Astrocyte of the spinal cord (primary cell): ENCODE measurements at places on chromosomes 7 and 10.

DNA sequence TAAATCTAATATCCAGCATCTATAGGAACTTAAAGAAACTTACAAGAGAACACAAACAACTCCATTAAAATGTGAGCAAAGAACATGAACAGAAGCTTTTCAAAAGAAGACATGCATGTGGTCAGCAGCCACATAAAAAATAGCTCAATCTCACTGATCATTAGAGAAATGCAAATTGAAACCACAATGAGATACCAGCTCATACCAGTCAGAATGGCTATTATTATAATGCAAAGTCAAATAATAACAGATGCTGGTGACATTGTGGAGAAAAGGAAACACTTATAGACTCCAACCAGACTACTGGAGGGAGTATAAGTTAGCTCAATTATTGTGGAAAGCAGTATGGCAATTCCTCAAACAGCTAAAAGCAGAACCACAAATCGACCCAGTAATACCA lies 1314.5 kb downstream of the XPNPEP1 start:
- no peak for DNase-seq

GRCh38 chr7:16471933-16472332 lies 6.4 kb upstream of the SOSTDC1 start:
- DNase-seq: no peak

DNA sequence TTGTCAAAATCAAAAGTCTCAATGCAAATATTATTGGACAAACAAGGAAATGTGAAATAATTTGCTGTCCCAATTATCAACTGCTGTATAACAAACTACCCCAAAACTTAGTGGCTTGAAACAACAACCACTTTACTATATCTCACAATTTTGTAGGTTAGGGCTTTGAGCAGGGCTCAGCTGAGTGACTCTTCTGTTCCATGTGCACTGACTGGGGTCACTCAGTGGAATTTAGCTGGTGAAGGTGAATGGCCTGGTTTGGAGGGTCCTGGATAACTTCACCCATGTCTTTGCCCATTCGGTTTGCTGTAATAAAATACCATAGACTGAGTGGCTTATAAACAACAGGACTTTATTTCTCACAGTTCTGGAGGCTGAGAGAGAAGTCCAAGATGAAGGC lies 3.7 kb upstream of the GSDME start:
- no peak for DNase-seq

- no peak for DNase-seq
Observed at GRCh38 chr10:132876131-132876860, 66.1 kb downstream of the CFAP46 start.

- no peak for DNase-seq
Observed at GRCh38 chr7:150502519-150502918, 12.2 kb upstream of the GIMAP7 start.

DNA sequence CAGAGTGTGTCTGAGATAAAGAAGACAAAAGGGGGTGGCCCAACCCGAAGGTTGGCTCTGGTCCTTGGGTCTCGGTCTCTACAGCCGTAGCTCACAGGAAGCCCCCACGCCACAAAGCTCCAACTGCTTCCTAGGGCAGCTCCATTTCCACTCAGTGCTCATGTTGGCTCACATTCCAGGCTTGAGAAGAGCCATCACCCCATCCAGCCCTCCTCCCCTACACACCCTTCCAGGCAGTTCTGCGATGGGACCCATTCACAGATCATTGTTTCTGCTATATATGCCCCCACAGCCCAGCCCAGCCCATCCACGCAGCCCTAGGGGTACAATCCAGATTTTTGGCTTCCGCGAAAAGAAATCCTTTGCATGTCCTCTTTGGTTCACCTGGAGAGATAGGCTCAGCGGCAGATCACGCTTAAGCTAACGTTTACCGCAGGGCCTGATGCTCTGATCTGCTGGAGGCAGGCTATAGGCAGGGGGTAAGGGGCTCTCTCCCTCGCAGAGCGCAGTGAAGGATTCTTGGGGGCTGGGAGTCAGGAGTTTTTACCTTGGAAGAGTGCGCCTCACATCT lies 6.2 kb upstream of the HOXA11 start:
- DNase-seq: no peak

DNA sequence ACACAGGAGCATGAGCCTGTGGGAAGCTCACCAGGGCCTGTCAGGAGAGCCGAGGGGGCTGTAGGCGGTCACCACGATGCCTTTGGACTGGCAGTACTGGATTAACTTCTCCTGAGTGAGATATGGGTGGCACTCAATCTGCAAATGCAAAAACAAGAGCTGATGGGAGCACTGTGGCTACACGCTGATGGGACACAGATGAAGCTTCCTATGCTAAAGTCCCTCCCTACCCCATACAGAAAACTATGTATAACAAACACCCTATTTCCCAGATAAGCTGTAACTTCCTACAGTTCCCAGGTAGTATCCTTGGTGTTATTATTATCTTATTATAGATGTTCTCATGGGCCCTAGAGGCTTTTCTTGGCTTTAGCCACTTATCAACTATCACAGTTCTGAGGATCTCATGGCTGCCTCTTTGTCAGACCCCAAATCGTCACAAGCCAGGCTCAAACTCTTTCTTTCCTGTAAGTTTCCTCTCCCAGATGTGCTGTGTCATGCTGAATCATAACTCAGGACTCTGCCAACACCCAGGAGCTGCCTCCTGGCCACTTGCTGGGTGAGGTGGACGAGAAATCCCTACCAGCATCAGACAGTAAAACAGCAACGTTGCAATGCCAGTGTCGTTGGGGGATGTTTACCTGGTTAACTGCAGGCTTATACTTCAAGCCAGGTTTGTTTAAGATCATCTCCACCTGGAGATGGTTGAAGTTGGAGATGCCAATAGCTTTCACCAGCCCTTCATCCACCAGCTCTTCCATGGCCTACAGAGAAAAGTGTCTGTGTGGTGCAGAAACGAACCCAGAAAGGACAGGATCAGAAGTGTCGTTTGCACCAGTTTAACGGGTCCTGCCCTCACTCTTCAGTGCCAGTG lies 10.3 kb downstream of the AKR1B1 start:
- peak; percentile 86 for DNase-seq

- no peak for DNase-seq
Observed at GRCh38 chr7:2258661-2259365, 16.8 kb downstream of the NUDT1 start.

DNA sequence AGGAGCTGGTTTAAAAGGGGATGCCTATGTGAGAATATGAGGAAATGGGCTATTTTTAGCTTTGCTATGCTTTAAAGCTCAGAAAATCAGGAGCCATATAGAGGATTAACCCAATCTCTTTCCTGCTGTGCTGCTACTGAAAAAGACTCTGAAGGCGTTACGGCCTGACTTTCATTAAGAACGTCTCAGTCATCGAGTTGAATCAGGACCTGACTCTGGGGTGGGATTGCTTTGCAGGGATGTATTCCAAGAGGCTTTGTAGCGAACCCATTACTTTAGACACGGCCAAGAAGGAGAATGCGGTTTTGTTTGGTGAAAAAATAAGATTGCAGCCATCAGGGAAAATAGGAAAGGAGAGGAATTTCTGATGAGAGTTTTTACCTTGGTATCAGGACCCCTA lies 426.9 kb downstream of the CCSER2 start:
- DNase-seq: no peak

- peak; percentile 24 for DNase-seq
Observed at GRCh38 chr7:452226-452751, 67.4 kb downstream of the PDGFA start.

GRCh38 chr7:30671793-30672465 lies 10.3 kb downstream of the CRHR2 start:
- DNase-seq: peak; percentile 69

GRCh38 chr7:141430455-141431139 lies 120.6 kb upstream of the AGK start:
- no peak for DNase-seq

- peak; percentile 79 for DNase-seq
Observed at GRCh38 chr7:9937944-9938631, 1035.6 kb upstream of the PHF14 start.

DNA sequence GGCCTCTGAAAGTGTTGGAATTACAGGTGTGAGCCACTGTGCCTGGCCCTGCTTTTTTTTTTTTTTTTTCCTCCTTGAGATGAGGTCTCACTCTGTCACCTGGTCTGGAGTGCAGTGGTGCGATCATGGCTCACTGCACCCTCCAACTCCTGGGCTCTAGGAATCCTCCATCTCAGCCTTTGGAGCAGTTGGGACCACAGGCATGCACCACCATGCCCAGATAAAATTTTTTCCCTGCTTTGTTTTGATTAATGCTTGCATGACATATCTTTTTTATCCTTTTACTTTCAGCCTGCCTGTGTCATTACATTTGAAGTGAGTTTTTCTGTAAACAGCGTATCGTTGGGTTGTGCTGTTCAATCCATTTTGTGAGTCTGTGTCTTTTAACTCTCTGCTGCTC lies 97.0 kb downstream of the ANKRD61 start:
- DNase-seq: no peak

- no peak for DNase-seq
Observed at GRCh38 chr7:30584415-30584814, 10.3 kb upstream of the GARS1 start.

- no peak for DNase-seq
Observed at GRCh38 chr10:121167534-121168243, 316.5 kb downstream of the WDR11 start.

GRCh38 chr10:112932658-112933057 lies 17.4 kb upstream of the TCF7L2 start:
- no peak for DNase-seq

- DNase-seq: no peak
Observed at GRCh38 chr7:15086131-15086611, 183.6 kb upstream of the DGKB start.

- no peak for DNase-seq
Observed at GRCh38 chr7:69256634-69257081, 341.6 kb upstream of the AUTS2 start.

DNA sequence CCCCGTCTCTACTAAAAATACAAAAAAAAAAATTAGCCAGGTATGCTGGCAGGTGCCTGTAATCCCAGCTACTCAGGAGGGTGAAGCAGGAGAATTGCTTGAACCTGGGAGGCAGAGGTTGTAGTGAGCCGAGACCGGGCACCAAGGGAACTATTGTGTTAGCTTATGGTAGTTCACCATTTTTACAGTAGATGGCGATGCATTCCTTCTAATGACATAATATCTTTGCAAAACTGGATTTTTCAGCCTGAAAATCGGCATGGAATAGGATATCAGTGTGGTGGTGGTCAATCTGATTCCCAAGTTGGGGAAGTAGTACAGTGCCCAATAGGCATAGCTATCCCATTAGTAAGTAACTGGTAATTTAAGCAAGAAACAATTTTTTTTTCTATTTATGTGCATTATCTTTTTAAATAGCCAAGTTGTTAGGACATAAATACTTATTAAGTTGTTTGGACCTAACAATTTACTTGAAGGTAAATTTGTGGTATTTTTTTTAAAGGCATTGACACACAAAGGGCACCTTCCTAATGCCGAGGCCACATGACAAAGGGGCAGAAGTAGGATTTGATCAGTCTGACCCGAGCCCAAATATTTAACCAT lies 17.6 kb upstream of the IMPDH1 start:
- peak; percentile 64 for DNase-seq

DNA sequence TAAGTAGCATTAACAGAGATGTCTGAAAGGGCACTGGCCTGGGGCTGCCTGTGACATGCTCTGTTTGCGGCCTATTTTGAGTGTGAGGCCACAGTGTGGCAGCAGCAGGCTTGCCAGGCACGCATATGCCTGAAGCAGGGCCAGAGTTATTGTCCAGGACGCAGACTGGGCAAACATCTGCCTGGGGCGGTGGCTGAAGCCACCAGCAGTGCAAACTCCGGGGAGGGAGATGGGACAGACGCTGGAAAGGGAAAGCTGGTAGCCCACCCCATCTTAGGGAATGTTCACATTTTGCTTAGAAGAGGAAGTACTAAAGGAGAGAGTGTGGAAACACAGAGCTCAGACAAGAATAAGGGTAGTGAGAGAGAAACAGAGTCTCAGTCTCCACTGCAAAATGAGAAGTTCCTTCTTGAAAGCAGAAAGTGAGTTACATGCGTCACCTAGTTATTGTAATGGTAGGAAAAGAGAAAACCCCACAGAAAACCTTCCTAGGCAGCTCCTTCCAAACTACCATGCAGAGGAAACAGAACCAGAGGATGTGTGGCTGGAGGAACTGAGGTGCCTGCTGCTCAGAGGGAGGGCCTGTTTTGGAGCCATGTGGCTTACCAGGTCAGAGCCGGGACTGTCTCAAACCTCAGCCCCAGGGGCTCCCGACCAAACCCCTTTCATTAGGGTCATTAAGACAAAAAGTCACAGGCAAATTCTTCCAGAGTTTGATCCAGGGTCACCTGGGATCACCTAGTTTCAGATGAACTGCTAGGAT lies 14.5 kb downstream of the AKR1B1 start:
- DNase-seq: no peak

GRCh38 chr7:33868166-33868565 lies 37.2 kb upstream of the BMPER start:
- DNase-seq: no peak

DNA sequence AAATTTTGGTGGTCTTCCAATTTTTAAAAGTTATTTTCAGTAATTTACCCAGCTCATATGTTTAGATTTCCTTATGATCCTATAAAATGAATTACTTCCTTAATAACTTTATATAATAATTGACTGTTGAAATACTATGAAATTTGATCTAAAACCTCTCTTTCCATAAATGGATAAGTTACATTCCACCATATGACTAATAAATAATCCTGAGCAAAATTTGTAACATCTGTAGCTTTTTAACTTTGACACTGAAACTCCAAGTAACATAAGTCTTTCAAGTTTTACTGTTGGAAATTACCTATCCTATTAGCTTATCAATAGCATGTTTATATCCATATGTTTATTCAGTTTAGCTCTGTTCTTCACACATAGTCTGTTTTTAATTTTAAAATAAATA lies 85.3 kb downstream of the HECTD2 start:
- no peak for DNase-seq

GRCh38 chr7:128938544-128939074 lies 882 bp downstream of the IRF5 start:
- DNase-seq: no peak

- no peak for DNase-seq
Observed at GRCh38 chr7:36021367-36021766, 131.7 kb upstream of the EEPD1 start.

- peak; percentile 7 for DNase-seq
Observed at GRCh38 chr10:78365694-78366093, 332.0 kb downstream of the RPS24 start.

DNA sequence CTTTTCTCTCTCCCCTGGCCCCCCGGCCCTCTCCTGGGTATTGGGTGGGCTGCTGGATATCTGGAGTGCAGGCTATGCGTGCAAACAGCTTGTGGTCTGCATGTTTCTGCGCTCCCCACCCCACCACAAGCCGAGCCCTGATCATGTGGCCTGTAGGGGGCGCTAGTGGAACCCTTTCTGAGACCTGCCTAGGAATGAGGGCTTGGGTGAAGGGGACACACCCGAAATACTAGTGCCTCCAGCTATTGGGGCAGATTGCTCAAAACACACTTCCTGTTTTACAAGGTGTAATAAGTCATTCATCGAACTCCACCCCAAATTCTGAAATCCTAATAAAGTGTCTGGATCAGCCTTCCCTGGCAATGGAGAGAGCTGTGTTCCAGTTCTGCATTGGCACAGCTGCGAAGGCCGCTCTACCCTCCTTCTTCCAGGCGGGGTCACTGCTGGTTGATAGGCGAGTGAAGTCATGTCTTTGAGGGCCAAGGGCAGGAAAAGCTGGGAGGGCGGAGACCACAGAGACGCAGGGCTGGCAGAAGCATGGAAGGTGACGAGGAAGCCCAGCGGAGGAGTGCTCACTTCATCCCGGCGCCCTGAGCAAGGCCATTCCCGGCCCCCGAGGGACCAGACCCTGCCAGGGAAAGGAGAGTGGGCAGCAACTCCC lies 19.8 kb upstream of the PRRT4 start:
- DNase-seq: no peak

GRCh38 chr7:107386548-107387102 lies 83.2 kb upstream of the GPR22 start:
- DNase-seq: no peak
